ENCODE measurements at places on chromosomes 12 and 14.
A peak's percentile ranks its signal among the peaks of the same experiment; 100 is the strongest.

DNA sequence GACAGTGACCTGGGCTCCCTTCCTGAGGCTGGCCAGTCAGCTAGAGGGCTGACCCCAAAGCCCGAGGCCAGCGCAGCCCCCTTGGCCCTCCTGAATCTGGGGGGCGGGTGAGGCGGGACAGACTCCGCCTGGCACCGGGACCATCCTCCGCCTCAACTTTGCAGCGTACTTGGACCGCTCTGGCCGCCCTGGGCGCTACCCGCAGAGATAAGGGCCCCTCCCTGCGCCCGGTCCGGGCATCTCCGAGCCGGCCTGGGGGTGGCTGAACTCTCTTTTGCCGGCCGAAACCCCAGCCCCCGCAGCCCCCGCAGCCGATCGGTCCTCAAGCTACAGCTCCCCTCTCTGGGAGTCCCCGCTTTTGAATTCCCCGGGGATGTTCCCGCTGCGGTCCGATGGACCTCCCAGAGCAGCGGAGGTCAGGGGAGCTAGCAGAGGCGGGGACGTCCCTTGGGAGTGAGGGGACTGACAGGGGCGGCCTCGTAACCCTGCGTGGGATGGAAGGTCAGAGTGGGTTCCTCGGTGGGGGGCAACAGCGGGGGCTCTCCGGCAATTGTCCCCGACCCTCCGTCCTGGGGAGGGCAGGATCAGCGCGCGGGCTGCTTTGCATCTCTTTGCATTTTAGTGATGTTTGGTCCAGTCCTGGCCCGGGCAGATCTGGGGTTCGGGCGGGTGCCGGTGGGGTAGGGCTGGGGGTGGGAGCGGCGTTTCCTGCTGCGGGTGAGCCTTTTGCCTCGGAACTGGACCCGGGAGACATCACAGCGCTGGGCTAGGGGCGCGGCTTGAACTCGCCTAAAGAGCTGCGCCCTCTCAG, at the start of gene CRIP1:
Gene CRIP1, plus strand, starts transcription at position 724 of the 811 bp plus-strand sequence. CDS start 374 bp downstream, outside the sequence.
- DNase-seq, result no peak

- no peak for DNase-seq
Observed at GRCh38 chr12:60172266-60173211, 576.7 kb downstream of the SLC16A7 start.

DNA sequence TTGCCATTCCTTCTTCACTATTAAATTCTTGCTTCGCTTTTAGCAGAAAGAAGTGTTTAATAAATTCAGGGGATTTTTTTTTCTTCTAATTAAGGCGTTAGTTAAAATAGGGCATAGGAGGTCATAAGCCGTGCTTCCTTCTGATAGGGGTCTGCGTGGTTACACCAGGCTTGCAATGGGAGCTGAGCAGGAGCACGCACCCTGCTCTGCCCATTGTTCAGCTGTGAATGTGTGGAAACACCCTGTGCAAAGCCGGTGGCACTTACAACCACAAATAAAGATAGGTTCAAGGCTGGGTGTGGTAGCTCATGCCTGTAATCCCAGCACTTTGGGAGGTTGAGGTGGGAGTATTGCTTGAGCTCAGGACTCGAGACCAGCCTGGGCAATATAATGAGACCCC, 162.1 kb downstream of the PRKCH start:
- DNase-seq, result no peak

DNA sequence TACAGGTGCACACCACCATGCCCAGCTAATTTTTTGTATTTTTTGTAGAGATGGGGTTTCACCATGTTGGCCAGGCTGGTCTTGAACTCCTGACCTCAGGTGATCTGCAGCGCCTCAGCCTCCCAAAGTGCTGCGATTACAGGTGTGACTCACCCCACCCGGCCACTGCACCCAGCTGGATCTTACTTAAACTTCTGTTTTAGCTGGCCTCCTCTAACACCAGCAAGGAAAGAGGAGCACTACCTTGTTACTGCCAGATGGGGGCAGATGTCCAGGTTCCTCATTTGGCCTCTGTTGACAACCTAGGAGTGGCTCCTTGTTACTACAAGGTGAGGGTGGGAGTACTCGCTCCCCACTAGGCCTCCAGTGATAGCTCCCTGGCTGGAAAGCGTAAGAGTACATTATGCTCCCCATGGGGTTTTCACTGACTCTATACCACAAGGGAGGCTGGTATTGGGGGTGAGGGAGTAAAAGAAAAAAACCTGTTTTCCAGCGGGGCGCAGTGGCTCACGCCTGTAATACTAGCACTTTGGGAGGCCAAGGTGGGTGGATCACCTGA, 13.2 kb upstream of the ARF6 start:
- peak; percentile 50 for DNase-seq

All from GF-D8 (cell line).